Mesothelial cell of epicardium (in vitro differentiated cells): ENCODE measurements at places on chromosomes 2 and 18. TPM values are rescaled to one million over a fixed set of nuclear protein-coding genes. Genes with fewer than 3 reads are reported as not detected.

Gene FBXO36
- 5.1 to 6.2 TPM (median 5.5 TPM) in 3 replicates for total RNA-seq

Gene EFR3B
- total RNA-seq, result 14.4 to 16.7 TPM (median 15.4 TPM) in 3 replicates

GRCh38 chr2:100211521-100211920 is 69.1 kb upstream of the AFF3 start:
- no peak for DNase-seq

- DNase-seq, result no peak
These were observed 41.1 kb upstream of the MAP2 start for GRCh38 chr2:209382775-209383174.

DNA sequence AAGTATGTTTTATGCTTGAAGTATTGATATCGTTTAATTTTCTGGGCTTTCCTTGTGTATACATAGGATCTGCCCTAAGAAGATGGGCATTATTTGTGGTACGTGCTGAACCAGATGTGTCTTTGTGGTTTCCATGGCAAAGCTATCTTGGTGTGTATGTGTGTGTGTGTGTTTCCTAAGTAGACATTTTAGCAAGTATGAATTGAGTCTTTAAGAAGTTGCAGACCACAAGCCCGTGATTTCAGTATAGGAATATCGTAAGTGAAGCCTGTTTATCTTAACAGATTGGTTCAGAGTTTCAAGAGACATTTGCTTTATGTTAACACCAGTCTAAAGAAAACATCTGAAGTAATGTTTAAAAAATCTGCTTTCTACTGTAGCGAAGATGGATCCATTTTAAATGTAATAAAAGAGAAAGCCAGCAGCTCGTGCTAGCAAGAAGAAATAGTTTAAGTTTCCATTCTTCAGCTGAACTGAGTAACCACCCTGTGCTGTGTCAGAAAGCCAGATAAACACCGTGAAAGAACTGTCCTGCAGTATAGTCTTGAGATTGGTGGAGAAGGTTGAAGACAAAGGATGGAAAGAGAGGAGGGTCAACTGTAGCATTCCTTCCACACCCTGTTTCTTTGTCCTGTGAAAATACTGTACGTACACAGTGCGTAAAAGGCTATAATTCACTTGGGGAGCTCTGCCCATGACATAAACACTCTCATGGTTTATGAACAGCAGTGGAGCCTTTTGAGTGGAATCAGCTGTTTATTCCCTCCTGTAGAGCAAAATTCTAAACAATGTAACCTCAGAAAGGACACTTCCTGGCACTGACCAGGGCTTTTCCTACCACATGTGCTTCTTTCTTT is 91.9 kb upstream of the FOSL2 start:
- no peak for DNase-seq

DNA sequence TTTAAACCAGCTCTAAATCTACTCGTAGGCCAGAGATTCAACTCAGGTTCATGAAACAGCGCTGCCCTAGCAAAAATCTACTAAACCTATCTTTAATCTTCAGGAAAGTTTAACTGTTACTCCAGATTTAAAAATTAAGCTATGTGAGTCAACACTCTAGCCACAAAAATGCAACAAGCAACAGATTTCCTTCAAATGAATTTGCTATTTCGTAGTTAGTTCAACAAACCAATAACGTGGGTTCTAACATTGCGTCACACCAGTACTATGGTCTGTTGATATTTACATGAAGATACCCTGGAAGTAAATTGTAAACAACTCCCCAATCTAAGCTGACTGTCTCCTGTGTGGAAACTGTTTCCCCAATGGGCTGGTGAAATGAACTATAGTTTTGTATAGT is 71.2 kb downstream of the FIGN start:
- no peak for DNase-seq

GRCh38 chr2:237786936-237787335 is 11.6 kb upstream of the RBM44 start:
- no peak for DNase-seq

GRCh38 chr2:179454443-179455171 is 190.0 kb upstream of the SESTD1 start:
- no peak for DNase-seq

DNA sequence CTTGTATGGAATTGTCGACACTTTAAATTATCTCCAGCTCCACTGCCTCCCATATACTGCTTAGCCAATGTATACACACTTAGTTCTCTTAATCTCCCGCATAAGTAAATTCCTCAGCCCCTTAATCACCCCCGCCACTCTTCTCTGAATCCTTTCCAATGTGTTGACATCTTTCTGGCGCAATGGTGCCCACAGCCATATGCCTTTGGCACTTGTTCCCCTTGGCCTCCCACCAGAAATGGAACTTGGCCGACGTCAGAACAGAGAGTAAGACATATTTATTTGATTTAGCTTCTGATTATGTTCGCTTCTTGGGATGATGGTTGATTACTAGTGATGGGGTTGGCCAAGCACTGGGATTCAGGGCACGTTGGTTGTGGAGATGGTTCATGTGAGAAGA is 1089.3 kb upstream of the CELF4 start:
- DNase-seq, result no peak

DNA sequence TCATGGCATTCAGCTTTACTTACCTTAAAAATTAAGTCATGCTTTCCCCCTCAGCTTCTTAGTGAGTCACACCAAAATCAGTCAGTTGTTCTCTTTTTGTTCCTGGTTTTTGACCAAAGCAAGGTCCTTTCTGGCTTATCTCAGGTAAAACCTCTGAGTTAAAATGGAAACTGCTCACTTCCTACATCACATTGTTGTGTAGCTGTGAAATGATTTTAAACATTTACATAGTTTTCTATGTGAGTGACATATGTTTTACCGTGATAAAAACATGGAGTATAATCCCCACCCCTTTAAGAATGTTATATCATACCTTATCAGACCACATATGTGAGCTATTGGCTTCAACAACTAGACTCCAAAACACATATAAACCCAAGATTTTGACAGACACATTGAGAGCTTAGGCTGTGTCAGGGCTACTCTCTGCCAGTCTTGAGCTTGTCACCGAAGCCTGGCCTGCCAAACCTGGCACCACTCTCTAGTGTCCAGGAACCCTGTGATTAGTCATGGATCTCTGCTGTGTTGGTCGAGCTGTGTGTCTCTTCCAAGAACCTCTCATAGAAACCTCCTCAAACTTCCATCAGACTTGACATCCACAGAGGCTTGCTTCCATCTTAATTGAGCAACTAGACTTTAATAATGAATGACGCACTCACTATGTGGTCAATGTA is 294.5 kb upstream of the FBXO11 start:
- DNase-seq, result no peak

Gene KCNK3
- 6.3 to 6.9 TPM (median 6.6 TPM) in 3 replicates for total RNA-seq

Gene C2orf78
- not detected in 3 replicates for total RNA-seq

GRCh38 chr2:3703236-3703756 is at the start of gene DCDC2C:
Gene DCDC2C, plus strand, starts transcription at chr2:3703575. Its CDS starts 177 bp downstream, at chr2:3703752.
- DNase-seq, result no peak

DNA sequence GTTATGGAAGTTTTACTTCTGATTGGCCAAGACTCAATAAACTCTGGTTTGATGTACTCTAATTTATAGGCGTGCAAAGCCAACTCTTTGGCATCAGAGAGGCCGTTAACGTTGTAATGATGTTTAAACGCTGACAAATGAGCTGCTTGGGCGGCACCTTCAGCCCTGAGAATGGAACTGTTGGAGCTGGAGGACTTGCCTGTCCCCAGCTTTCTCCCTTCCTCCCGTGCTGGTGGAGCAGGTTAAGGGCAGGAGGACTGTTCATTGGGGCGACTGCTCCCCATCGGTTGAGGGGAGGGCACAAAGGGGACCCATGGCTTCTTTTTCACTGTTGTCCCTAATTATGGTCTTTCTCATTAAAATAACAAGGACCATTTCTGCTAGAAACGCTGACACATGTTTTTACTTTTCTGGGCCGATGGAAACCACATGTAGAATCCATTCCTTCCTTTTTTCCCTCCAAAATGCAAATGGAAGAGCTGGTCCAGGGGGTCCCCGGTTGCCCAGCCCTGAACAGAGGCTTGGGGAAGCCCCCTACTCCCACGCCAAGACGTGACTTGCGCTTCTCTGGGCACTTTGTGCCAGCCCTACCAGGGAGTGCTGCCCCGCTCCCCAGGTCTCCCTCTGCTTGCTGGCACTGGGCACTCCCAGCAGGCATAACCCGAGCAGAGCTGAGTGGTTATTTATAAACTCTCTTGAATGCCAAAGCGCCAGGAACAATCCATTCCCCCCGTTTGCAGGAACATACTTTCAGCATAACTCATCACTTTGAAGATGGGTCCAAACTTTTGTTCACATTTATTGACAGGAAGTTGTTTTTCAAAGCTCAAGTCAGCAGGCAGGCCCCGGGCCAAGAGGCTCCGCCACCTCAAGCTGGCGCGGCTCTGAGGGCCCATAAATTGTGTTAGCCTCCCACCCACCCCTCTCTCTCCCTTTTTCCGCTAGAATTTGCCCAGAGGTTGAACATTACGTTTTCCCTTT is 170.1 kb downstream of the ASB1 start:
- DNase-seq, result no peak
